ENCODE measurements at places on chromosomes 6 and 20. TPM values are rescaled to one million over a fixed set of nuclear protein-coding genes. Genes with fewer than 3 reads are reported as not detected.

DNA sequence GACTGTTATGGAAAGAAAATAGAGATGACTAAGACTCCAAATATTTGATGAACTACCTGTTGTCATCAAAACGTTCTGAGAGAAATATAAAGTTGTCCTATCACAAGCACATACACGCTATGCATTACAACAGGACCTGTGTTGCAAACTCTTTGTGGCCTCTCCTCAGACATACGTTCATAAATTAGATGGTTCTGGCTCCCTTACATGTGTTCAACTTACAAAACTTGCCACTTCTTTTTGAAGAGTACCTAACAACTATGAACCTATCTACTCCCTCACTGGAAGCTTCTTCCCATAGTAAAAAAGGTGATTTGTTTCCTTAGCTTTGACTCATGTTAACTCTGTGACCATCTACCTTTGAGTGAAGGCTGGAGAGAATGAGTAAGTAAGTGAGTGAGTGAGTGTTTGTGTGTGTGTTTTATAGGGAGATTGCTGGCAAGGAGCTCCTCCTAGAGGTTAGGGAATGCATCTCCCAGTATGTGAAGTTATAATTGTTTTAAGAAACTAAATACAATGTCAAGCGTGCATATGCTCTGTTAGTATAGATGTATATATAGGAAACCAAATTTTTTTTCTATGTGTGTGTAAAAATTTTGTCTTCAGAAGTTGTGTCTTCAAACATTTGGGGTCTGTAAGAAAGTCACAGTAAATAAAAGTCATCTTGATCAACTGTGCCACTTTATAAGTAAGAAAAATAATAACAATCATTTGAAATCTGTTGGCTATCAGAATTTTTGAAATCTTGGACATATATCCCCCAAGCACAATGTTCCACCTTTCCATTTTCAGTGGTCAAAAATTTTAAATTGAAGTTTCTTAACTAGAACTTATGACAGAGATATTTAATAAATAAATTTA is 1211.1 kb upstream of the GJE1 start:
- DNase-seq: peak; percentile 57

DNA sequence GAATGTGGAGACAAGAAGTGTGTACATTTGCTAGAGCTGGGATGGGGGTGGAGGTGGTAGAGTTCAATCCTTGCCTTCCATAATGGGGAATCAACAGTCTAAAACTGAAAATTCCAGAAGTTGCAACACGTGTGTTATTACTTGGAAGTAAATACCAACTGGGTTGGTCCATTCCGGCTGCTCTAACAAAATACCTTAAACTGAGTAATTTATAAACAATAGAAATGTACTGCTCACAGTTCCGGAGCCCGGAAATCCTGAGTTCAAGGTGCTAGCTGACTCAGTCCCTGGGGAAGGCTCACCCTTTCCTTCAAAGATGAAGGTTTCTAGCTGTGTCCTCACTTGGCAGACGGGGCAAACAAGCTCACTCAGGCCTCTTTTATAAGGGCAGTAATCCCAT is 59.0 kb downstream of the RIN2 start:
- DNase-seq: peak; percentile 99

- no peak for DNase-seq
Observed at GRCh38 chr20:49851231-49851705, 38.6 kb downstream of the SLC9A8 start.

GRCh38 chr6:153367021-153367420 is 235.9 kb upstream of the RGS17 start:
- DNase-seq: no peak

- DNase-seq: peak; percentile 73
Observed at GRCh38 chr6:36724514-36725390, 27.1 kb downstream of the RAB44 start.

GRCh38 chr20:11047559-11047958 is 373.8 kb upstream of the JAG1 start:
- no peak for DNase-seq

DNA sequence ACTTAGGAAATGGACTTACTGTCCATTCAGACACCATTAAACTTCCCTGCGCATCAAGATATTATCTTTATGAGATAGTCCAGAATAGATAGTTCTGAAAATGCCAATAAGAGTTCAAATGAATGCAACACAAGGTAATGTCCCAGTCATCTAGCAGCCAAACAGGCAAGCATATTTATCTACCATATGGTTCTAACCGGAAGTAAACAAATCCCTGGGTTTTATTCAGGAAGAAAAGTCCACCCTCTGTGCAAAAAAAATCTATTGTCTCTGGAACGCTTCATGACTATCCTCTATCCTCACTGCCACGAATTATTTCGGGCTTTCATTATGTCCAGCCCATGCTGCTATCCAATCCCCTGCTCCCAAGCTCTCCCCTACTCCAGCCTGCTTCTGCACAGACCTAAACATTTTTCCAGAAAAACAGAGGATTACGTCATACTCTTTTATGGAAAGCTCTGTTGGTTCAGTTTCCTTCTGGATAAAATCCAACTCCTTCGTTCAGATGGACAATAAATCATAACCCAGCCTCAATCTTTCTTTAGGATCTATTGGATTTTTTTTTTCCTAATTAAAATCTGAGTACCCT is 11.4 kb downstream of the PPIL6 start:
- peak; percentile 65 for DNase-seq

DNA sequence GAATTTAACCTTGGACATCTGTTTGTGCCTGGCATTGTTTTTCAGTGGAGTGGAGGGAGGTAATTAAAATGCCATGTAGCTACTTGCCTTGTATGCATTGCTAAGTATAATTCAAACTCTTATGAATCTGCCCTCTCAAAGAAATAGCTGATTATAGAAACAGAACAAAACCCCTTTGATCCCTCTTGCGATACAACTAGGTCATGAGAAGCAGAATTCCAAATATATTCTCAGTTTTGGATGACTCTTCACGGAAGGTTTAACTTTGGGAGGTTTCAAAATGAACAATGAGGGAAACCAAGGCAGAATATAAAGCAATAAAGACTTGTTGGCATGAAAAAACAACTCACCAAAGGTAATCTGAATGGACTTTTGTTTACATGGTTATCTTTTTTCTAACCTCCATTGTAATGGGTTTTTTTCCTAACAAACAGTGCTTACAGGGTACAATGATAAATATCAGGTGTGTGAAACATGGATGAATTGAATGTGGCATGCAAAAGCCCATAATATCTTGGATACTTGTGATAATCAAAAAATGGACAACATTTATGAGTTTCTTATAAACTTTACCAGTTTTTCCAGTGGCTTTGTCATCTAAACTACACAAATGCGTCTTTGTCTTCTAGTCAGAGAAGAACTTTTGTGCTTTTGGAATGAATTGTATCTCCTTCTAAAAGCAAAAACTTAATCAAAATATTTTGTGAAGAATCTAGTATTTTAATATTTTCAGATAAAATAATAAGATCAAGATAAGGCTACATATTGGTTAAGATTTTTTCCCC is 15.7 kb upstream of the HEY2 start:
- no peak for DNase-seq

- DNase-seq: no peak
Observed at GRCh38 chr6:34959224-34959623, 70.2 kb downstream of the ANKS1A start.

- peak; percentile 74 for DNase-seq
Observed at GRCh38 chr6:29965873-29966601, 23.7 kb downstream of the HLA-A start.

DNA sequence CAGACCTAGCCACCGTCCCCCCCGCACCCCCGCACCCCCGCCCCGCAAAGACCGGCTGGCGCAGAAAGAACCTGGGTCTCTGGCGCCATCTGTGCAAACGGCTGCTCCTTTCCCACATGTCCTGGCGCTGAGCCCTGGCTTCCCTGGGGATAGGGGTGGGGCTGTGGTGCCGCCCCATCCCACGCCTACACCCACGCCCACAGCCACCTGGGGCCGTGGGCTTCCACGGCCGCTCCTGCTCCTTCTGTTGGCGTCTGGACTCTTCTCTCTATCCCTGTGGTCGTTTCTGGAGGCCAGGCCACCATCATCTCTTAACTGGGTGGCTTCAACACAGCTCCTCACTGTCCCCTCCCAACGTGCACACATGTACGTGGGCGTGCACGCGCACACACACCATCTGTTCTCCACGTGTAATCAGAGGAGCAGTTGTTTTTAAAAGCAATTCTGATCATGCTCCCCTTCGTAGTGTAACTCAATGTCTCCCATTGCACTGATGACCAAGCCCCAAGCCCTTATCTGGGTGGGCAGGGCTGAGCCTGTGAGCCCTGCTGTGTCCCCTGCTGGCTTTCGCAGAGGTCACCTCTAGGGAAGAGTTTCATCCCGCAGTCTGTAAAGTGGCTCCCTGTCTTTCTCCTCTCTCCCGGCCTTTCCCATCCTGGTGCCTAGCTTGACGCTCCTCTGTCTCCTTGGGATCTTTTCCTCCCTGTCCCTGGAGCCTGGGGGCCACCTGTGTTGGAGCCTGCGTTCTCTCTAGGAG is 31.9 kb upstream of the FAM83D start:
- DNase-seq: no peak

DNA sequence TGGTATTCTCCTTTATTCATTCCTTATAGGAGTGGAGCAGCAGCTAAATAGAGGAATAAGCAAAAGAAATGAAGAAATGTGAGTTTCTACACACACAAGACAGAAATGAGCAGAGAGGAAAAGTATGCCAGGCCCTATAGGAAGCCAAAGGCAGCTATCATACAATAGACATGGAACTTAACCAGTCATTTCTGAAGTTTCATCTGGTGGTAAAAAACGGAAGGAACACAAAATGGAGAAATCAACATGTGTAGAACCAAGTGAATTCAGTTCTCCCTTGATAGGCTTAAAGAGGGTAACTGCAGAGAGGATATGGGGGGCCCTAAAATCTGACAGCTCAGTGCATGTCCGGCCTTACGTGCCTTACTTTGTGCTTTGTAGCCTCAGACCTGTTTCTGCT is 44.6 kb downstream of the TSBP1 start:
- no peak for DNase-seq

DNA sequence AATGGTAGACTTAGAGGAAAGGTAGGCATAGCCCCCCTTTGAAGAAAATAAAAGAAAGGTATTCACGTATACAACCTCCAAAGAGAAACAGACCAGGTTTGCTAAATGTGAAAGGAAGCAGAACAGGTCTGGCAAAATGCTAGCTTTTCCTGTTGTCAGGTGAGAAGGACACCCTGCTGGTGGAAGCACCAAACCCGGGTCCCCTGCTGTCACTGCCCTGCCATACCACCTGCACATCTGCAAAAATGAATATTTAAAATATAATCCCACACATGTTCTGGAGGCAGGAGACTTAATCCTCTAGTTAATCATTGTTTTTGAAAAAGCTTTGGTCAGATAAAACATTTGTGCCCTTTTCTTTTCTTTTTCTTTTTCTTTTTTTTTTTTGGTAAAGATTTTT is 48.9 kb upstream of the OLIG3 start:
- DNase-seq: no peak

GRCh38 chr20:52470561-52470960 is 279.0 kb upstream of the ZFP64 start:
- DNase-seq: no peak

DNA sequence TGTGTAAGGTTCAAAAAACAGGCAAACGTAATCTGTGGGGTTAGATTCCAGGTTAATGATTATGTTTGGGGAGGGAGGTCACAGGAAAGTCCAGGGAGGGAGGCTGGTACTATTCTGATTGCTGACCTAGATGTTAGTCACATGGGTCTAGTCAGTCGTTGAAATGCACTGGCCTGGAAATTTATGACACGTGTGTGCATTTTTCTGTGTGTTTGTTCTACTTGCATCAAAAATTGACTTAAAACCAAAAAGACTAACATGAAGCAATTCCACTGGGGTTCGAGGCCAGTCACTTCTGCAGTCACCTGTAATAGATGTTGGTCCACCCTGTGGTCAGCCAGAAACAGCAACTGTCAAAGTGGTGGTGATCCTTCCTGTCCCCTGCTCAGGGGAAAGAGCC is 104.2 kb upstream of the MLN start:
- DNase-seq: no peak

DNA sequence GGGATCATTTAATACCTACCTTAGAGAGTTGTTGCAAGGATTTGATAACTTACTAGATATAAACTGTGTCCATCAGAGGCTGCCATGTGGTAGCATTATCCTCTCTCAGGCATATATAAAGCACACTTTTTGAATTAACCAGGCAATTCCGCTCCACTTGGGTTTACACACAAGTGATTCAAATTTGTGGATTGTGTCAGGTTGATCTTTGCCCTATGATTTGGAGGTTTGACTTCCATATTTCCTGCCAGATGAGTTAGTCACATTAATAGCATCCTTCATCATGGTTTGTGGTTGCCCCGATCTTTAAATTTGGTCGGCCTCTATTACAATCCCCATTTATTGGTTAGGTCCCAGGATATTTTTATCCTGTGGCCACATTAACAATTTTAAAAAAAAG is 44.8 kb upstream of the CTAGE9 start:
- DNase-seq: no peak

- no peak for DNase-seq
Observed at GRCh38 chr20:44390280-44390679, 34.8 kb downstream of the HNF4A start.

DNA sequence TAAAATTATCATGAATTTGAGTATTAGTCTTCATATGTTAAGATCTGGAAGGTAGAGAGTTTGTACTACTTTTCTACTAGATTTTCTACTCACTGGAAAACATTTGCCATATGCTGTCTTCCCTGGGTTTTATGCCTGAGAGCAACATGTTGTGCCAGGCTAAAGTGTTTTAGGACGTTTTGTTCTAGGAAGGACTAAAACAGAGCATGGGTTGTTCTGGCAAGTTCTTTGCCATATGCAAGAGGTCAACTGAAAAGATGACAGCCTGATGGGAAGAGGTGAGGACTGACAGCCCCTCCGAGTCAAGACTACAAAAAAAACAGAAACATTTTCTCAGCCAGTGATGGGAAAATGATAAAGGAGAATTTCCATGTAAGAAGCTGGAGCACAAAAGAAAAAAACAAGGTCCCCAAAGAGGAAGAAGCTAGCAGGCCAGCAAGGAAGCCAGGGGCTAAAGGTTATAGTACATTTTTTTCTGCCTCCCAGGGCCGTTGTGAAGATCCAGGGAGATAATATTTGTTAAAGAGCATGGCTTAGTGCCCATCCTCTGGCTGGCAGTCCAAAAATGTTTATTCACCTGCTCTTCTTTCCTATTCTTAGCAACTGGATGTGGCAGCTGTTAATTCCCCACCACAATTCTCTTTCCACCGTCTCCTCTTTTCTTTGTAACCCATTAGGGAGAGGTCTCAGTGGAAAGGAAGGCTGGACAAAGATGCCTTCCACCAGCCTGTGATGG is 7.8 kb downstream of the SCGN start:
- DNase-seq: no peak

GRCh38 chr20:25487306-25487705 is 79.8 kb downstream of the GINS1 start:
- peak; percentile 57 for DNase-seq

DNA sequence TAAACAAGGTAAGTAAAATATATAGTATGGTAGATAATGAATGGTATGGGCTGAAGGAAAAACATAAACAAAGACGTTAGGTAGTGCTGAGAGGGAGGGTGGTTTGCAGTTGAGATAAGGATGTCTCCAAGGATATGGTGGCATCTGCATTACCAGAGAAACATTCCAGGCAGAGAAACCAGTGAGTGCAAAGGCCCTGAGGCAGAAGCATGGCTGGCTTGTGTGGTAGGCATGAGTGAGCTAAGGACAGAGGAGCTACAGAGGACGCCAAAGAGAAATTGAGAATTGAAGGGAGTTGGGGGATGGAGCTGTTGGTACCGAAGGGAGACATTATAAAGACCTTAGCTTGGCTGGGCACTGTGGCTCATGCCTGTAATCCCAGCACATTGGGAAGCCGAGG is 18.4 kb upstream of the TFAP2A start:
- DNase-seq: no peak

The C6orf58 gene
- total RNA-seq: 0.26 TPM

The NTSR1 gene
- under 0.01 TPM for total RNA-seq

The TBPL1 gene
- 21.4 TPM for total RNA-seq

The ANGPT4 gene
- not detected for total RNA-seq

The AIF1 gene
- total RNA-seq: 0.13 TPM

The RPS18 gene
- 3,127 TPM for total RNA-seq

The VWA7 gene
- 0.13 TPM for total RNA-seq
